Fibroblast of lung (primary cell): ENCODE measurements at places on chromosomes 3 and 15. TPM values are rescaled to one million over a fixed set of nuclear protein-coding genes. Genes with fewer than 3 reads are reported as not detected.

CSNK1G1 gene
- polyA plus RNA-seq: 16.0 and 18.2 TPM in 2 replicates

- no peak for DNase-seq
Observed at GRCh38 chr3:101656651-101657050, 20.3 kb downstream of the ZBTB11 start.

- no peak for DNase-seq
Observed at GRCh38 chr15:75822685-75823278, 20.5 kb upstream of the UBE2Q2 start.

- DNase-seq: no peak
Observed at GRCh38 chr15:40368719-40369473, 10.9 kb downstream of the DISP2 start.

DNA sequence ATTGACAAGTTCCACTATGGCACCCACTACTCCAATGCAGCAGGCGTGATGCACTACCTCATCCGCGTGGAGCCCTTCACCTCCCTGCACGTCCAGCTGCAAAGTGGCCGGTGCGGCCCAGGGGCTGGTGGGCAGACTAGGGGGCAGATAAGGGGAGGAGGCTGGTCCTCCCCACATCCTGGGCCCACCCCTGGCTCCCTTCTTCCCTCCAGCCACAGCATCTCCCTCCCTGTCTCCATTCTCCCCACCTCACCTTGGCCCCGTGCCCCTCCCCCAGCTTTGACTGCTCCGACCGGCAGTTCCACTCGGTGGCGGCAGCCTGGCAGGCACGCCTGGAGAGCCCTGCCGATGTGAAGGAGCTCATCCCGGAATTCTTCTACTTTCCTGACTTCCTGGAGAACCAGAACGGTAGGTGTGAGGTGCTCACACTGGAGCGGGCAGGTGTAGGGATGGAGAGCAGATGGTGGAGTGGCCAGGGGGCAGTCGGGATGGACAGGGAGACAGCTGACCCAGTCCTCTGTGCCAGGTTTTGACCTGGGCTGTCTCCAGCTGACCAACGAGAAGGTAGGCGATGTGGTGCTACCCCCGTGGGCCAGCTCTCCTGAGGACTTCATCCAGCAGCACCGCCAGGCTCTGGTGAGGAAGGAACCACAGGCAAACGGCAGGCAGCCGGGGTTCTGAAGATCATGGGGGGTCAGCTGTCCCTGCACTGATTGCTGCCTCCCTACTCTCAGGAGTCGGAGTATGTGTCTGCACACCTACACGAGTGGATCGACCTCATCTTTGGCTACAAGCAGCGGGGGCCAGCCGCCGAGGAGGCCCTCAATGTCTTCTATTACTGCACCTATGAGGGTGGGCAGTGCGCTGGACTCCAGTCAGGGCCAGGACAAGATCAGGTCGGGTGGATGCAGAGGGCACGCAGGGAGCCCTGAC, 26.0 kb downstream of the NBEAL2 start:
- no peak for DNase-seq
